ENCODE measurements at places on chromosomes 11 and 22.

- DNase-seq, result peak; percentile 57
Observed at GRCh38 chr11:123251657-123252344, 56.8 kb upstream of the CLMP start.

DNA sequence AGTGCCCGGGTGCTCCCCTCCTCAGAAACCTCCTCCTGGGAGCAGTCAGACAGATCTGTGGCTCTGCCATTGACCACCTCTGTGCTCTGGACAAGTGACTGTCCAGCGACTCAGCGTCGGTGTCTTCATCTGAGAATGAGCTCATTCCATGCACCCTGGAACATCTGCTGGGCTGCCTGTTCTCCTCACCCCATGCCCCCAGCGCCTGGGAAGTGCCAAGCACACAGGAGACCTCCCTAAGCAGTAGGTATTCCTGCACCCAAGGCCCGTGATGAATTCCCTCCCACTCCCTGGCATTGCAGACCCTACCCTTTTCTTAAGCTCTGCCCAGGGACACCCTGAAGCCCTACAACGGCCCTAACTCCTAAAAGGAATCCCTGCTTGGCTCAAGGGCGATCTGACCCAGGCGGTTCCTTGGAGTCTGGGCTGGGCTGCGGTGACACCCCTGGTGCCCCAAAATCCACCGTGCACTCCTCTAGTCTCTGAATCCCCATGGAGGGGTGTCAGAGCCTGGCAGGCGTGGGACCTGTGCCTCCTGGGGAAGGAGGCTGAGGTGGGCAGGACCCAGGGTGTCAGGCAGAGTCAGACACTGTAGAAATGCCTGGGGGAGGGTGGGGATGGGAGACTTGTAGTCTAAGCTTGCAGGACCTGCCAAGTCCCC lies 92.0 kb downstream of the CEP164 start:
- DNase-seq, result no peak

GRCh38 chr11:77444261-77444660 lies 29.6 kb downstream of the PAK1 start:
- no peak for DNase-seq

DNA sequence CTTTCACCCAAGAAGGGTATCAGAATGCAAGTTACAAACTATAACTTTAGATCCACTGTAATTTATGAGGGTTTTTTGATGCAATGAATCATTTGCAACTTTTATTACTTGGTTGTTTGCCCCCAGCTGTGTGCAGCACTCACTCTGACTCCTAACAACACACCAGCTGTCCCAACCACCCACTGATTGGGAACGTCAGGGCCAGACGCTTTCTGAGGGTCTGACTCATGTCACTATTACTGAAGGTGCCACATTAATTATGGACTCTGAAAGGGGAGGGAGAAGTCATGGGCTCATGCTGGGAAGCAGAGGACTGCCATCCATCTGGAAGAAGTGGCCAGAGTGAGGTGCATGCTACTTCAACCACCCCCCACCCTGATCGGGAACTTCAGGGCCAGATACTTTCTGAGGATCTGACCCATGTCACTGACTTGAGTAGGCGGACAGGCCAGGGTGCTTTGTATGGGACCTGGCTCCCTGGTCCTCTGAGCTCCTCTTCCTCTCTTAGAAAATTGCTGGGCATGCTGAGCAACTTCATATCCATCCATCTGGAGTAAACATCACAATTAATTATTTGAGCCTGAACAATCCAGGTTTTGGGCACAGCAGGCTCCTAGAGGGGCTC lies 44.9 kb upstream of the DRD2 start:
- DNase-seq, result peak; percentile 82

GRCh38 chr11:85310479-85310878 lies 316.7 kb downstream of the DLG2 start:
- DNase-seq, result no peak

DNA sequence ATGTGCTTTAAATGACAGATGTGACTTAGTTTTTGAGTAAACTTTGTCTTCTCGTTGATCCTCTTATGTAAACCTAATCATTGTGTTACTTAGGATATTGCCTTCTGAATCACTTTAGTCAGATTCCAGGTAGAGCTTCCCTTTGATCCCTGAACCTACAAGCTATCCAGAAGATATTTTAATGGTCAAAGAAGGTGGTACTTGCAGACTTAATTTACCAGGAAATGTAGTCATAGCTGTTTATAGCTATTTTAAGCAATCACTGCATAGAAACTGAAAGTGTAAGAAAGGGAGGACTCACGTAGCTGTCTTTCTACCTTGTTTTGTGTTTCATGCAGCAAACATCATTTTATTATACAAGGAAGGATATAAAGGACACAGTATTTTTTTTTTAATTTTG lies 189.5 kb downstream of the DDX10 start:
- DNase-seq, result no peak

GRCh38 chr22:26553056-26553752 lies 36.7 kb downstream of the TPST2 start:
- DNase-seq, result peak; percentile 14

DNA sequence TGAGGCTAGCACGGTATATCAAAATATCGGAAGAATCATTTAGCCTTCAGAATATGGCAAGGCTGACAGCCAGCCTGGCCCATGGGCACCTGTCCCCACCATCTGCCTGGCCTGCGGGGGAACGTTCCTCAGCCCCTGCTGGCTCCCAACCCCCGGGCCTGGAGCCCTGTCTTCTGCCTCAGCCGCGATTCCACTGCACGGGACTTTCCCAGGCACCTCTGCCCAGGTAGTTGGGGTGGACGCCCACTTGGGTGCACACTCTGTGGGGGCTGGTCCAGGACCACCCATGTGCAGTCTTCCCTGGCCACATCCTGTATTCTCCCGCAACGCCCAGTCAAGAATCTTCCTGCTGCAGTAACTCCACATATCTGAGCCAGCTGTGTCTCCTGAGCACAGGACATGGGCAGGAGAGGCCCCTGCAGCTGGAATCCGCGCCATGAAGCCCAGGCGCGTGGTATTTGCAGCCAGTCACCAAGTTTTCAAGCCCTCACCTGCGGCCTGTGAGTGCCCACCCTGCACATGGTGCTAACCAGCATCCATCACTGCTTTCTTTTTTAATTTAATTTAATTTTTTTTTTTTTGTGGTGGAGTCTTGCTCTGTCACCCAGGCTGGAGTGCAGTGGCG lies 77.9 kb downstream of the KCNQ1 start:
- no peak for DNase-seq

DNA sequence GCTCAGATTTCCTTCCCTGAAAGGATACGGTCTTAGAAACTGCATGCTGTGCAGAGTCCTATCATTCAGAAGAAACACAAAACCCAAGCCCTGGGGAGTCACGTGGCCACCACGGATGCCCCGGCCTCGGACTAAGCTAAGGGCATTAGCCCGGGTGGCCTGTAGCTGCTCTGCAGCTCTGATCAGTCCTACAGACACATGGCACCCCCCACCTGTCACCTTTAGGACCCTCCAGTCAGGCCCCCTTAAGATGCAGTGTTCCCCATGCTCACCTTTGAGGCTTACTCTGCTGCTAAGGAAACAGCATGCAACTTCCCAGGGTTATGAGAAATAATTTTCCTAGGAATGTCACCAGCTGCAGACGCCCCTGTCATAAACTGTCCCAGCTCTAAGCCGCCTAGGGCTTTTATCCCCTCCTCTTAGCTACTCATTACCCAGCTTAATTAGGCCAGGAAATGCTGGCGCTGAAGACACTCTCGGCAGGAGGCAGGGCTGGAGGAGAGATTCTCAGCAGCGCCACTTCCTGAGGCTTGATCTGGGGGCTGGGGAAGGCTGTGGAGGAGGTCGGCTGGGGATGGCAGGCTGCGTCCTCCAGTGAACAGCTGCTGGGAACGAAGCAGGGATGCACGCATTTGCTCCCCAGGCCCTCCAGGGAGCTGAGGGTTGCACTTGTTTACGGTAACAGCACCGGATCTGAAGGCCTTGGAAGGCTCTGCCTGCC lies 47.2 kb upstream of the ADA2 start:
- DNase-seq, result peak; percentile 98

DNA sequence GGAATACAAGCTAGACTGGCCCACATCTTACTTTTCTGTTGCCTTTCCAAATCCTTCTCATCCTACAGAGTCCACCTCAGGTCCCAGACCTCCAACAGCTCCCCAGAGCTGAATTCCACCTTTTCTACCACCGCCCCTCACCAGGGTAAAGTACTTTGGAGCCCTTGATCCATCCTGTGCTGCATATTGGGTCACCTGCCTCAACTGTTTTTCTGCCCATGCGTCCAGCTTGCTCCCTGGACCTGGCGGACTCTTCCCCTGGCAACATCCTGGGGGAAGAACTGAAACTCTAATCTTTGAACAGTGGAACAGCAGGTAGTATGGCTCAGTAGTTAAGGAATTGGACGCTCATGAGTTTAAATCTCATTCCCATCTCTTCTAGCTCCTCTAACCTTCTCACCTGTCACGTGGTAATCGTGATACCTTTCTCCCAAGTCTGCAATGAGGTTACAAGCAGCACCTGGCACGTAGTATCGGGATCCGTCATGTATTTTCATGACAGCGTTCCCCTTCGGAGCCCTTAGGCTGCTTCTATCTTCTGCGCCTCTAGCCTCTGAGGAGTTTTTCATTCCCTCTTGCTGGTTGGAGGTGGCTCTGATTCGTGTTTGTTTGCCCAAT lies 98.1 kb downstream of the CEP164 start:
- no peak for DNase-seq

- peak; percentile 56 for DNase-seq
Observed at GRCh38 chr22:22848364-22848866, 39.2 kb upstream of the IGLL5 start.

Measured in A673 (cell line).